ENCODE measurements at places on chromosomes 16 and 17. TPM values are rescaled to one million over a fixed set of nuclear protein-coding genes. Genes with fewer than 3 reads are reported as not detected.

Gene ADAD2
- total RNA-seq: 1.5 TPM

Gene CACNG5
- total RNA-seq: not detected

Gene PTX4
- not detected for total RNA-seq

Gene EPX
- total RNA-seq: not detected

Gene NUPR1
- not detected for total RNA-seq

Gene BEAN1
- not detected for total RNA-seq

Gene ICAM2
- total RNA-seq: 54.5 TPM

Gene VAT1L
- not detected for total RNA-seq

Gene ELMO3
- total RNA-seq: 4.3 TPM

Gene ZG16
- not detected for total RNA-seq

Gene EVPLL
- 0.39 TPM for total RNA-seq

Gene HOXB8
- total RNA-seq: not detected

Gene SEZ6
- not detected for total RNA-seq

Gene JPT2
- 96.2 TPM for total RNA-seq

Gene KIF2B
- not detected for total RNA-seq

Gene ADAP2
- total RNA-seq: 0.42 TPM

Gene NUFIP2
- 65.6 TPM for total RNA-seq

Gene KRTAP16-1
- total RNA-seq: not detected

Gene SP6
- total RNA-seq: not detected

Gene LITAFD
- not detected for total RNA-seq

Gene FBXW10B
- 0.21 TPM for total RNA-seq

Gene TBX2
- total RNA-seq: not detected

Gene FBXL16
- 6.0 TPM for total RNA-seq

Gene CCL15
- not detected for total RNA-seq

Gene DRC7
- total RNA-seq: not detected

Gene RAC3
- total RNA-seq: 5.1 TPM

Gene MYOCD
- not detected for total RNA-seq

Gene MED9
- 13.8 TPM for total RNA-seq

Gene LRRC37A
- total RNA-seq: 1.5 TPM

Gene PYDC1
- not detected for total RNA-seq

Gene FZD2
- total RNA-seq: not detected

Gene CDH5
- not detected for total RNA-seq

Gene NPLOC4
- total RNA-seq: 103 TPM

Gene FA2H
- total RNA-seq: not detected

Gene ABCC6
- total RNA-seq: not detected

Gene CPNE7
- 6.0 TPM for total RNA-seq

Gene CLEC18B
- 0.39 TPM for total RNA-seq

Gene ABCA8
- total RNA-seq: not detected

Gene TPSD1
- total RNA-seq: not detected

Gene LDHD
- total RNA-seq: not detected

Gene GRIN2C
- not detected for total RNA-seq

Gene AIPL1
- not detected for total RNA-seq

Gene GPR139
- not detected for total RNA-seq

Gene KRTAP4-6
- total RNA-seq: not detected

Gene KRTAP4-9
- not detected for total RNA-seq

Gene CLDN7
- total RNA-seq: 1.6 TPM

Gene RSPRY1
- 27.2 TPM for total RNA-seq

Gene C1QL1
- not detected for total RNA-seq

Gene CFAP52
- not detected for total RNA-seq

Gene SNRNP25
- 103 TPM for total RNA-seq

Gene GRAP
- 14.5 TPM for total RNA-seq

Gene SDR42E1
- 12.5 TPM for total RNA-seq

Gene SCNN1G
- total RNA-seq: not detected

Gene SRP68
- 141 TPM for total RNA-seq
